ENCODE measurements at places on chromosomes 4 and X.

DNA sequence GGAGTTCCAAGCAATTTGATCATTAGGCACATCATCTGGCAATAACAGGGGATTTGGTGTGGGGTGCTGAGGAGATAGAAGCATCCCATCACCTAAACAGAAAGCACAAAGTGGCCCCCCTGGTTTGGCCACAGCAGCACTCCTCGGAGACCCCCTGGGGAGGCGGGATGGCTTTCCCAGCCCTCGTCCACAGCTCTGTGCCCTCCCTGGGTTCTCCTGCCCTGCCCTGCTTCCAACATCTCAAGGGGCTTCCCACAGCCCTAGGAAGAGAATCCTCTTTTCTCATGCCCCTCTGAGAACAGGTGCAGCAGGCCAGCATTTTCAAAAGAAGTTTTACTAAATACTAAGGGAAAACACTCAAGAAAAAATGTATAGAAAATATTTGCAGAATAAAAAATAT is 12.8 kb downstream of the ATP5ME start:
- no peak for DNase-seq

DNA sequence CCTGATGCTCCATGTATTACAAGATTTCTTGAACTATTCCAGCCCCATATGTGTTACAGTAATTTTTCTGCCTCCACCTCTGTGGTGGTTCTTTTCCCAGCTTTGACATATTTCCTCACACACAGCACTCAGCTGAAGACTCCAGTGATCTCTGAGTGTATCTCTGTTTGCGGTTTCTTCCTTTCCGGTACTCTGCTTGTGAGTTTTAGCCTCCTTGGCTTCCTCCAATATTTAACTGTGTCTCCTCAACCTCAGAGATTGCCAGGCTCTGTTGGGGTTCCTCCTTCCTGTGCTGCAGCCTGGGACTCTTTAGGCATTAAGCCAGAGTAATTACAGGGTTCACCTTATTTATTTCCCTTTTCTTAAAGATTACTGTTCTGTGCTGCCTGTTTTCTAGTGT is 73.2 kb downstream of the NFKB1 start:
- DNase-seq = no peak

GRCh38 chrX:149938881-149939654 is 777 bp upstream of the EOLA2 start:
- DNase-seq = peak; percentile 88

DNA sequence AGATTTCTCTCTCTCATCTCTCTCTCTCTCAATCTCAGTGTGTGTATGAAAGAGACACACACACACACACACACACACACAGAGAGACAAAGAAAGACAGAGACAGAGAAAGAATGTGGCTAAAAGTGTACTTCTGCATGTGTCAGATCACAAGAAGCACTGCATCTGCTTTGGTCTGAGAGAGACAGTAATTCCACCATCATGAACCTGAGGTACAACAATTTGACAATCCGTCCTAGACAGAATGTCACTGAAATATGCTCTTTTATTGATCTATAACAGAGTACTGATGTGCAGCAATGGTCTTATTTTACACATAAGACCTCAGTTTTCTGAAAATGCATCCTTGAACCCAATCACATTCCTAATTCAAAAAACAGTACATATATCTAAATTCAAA is 576.2 kb upstream of the SMIM31 start:
- no peak for DNase-seq

DNA sequence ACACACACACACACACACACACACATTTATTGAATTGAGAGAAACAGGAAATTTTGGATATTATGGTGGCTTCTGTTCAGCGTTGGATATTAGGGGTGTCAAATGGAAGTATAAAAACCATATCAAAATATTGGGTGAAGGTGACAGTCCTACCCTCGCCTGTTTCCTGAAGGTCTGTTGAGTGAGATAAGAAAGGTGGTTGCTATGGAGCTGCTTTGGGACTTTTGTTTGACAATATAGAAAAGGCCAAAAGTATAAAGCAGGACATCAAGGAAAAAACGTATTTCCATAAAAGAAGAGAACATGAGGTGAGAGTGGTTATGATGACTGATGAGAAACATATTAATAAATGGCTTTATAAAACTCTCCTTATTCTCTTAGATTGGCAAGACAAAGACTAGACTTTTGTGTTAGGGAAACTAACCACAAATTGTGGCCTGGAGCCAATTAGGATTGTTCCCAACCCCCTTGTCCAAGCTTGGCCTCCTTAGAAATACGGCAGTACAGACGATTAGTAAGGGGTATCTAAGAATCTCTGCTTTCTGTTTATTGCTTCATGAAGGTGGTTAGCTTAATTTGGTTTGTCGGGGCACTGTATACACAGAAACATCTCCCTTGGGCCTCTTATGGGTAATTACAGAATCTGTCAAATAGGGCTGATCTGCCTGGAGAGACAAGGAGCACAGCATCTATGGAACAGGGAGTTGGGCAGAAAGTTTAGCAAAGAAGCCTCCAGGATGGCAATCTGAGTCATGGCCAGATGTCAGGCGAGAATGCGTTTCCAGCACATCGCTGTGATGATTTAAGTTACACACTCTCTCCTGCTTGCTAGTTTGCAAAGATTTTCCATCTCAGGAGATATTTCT is 198.0 kb downstream of the CBR4 start:
- no peak for DNase-seq

GRCh38 chr4:179372746-179373145 is 1930.5 kb upstream of the AGA start:
- DNase-seq = no peak

DNA sequence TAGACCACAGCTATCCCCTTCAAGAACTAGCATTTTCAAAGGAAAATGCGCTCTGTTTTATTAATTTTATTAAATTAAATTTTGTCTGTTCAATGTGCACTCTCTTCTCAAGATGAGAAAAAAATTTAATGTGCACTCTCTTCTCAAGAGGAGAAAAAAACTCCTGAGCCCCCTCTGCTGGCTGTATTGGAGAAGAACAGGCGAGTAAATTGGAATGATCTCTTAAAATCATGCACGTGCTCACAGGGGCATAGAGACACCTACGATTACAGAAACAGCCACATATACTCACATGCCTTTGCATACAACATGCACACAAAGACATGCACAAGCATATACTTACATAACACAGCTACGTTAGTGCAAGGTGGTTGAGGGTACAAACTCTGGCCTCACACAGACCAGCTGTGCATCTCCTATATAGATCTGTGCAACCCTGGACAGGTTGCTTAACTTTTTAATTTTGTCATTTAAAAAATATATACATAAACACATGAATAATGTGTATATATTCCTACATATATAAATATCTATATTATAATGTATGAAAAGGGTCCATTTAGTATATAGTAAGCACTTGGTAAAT is 176.2 kb upstream of the CXorf66 start:
- DNase-seq = peak; percentile 14

DNA sequence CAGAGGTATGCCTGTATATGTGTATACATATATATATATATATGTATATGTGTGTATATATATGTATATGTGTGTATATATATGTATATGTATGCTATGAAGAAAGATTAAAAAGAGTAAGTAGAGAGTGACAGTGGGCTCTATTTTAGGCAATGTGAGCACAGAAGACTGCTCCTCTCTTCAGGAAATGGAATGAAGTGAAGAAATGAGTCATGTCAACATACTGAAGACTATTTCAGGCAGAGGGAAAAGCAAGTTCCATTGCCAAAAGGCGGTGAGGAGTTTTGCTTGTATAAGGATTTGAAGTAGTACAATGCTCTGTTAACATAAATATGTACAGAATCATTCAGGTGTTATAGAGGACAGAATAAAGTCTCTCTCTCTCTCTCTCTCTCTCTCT is 773.2 kb upstream of the FTHL17 start:
- no peak for DNase-seq

DNA sequence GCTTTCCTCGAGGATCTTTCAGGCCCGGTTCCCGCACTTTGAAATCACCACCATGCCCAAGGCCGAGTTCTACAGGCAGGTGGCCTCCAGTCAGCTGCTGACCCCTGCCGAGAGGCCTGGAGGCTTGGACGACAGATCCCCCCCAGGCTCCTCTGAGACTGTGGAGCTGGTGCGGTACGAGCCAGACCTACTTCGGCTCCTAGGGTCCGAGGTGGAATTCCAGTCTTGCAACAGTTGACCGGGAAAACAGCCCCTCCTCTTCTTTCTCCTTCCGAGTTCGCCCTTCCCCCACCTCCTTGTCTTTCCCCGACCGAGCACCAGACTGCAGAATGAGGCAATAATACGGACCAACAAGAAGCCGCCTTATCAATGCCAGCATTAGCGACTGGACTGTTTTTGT is 54.4 kb downstream of the ELF4 start:
- no peak for DNase-seq

DNA sequence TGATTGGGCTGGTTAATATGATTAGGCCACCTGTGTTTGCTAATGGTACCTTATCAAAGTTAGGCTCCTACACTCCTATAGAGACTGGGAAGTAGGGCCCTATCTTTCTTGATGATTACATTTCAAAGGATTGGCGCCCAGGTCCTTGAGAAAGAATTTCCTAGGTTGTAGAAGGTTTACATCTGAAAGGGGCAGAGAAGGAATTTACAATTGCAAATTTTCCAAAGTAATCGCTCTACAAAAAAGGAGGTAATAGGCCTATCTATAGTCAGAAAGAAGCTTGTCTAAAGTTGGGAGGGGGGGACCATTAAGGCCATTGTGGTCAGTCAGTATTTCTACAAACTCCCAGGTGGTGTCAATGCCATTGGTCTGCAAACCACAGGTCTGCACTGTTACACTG is 638.4 kb downstream of the IL1RAPL1 start:
- no peak for DNase-seq

DNA sequence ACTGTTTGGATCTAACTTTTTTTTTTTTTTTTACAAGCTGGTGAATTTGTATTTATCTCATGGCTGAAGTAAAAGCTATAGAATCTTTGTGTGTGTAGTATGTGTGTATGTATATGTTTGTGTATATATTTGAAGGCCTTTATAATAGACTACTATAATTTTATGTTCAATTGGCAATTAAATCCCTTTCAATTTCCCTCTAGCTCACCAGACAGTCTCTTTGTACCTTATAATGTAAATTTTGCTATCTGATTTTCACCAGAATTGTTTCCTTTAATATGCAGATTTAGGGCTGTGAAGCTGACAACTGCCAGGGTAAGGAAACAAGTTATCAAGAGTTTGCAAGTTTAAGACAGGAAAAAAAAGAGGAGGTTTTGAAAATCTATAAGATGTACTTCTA is 33.1 kb upstream of the MTMR8 start:
- DNase-seq = no peak

GRCh38 chrX:50081282-50081889 is 119.4 kb downstream of the AKAP4 start:
- no peak for DNase-seq

DNA sequence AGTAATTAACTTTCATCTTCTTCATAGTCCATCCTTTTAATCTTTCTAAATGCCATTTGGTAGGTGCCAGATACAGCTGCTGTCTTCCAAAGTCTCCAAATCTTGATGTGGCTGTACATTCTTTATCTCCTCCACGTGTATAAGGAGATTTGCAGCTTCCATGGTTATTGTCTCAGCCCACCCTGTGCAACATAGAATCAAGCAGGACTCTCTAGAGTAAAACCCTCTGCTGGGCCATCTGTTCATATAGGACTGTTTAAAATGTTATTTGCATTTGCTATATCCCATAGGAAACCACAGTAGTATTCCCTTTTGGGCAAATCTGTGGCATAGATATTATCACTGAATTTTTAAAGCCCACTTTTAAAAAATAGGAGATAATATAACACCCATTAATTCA is 527.2 kb upstream of the EPHA5 start:
- DNase-seq = no peak

GRCh38 chrX:11399489-11400094 is 106.4 kb downstream of the AMELX start:
- DNase-seq = no peak

- DNase-seq = no peak
Measured at GRCh38 chr4:8537041-8537461, 43.1 kb upstream of the GPR78 start.

- DNase-seq = no peak
Measured at GRCh38 chr4:183257808-183258207, 62.3 kb downstream of the CLDN22 start.

GRCh38 chr4:139777757-139778156 is 112.1 kb downstream of the MGST2 start:
- DNase-seq = no peak
